ENCODE measurements at places on chromosomes 3 and 15. TPM values are rescaled to one million over a fixed set of nuclear protein-coding genes. Genes with fewer than 3 reads are reported as not detected.

DNA sequence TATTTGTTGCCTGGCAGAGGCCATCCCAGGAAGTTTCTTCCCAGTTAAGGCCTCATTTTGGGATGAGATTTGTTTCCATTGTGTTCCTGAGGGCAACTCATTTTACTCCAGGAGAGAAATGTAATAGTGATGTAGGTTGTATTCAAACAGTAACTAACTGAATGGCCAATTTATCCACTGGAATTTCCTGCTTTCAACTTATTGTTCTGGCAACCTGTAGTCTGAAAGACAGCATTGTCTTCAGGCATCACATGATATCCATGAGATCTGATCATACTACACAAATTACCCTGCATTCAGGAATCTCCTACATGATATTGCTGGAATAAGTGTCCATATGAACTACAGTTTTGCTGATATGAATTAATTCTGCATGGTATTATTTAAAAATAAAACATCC lies 79.5 kb upstream of the FGF7 start:
- no peak for DNase-seq

GRCh38 chr3:127539366-127540060 lies 51.0 kb downstream of the TPRA1 start:
- DNase-seq = no peak

DNA sequence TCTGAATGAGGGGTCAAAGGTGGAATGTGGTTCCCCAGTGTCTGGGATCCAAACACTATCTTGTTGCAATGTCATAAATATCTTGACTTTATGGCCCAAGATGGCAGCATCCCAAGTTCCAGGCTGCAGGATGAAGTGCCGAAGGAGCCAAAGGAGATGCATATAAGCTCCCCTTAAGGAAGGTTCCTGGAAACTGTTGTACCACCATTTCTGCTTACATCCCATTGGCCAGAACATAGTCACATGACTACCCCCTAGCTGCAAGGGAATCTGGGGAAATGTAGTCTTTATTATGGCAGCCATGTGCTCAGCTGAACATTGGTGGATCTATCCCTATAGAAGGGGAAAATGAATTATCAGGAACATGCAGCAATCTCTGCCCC lies 54.3 kb downstream of the BDH1 start:
- no peak for DNase-seq

The SLC24A5 gene
- polyA plus RNA-seq = not detected

DNA sequence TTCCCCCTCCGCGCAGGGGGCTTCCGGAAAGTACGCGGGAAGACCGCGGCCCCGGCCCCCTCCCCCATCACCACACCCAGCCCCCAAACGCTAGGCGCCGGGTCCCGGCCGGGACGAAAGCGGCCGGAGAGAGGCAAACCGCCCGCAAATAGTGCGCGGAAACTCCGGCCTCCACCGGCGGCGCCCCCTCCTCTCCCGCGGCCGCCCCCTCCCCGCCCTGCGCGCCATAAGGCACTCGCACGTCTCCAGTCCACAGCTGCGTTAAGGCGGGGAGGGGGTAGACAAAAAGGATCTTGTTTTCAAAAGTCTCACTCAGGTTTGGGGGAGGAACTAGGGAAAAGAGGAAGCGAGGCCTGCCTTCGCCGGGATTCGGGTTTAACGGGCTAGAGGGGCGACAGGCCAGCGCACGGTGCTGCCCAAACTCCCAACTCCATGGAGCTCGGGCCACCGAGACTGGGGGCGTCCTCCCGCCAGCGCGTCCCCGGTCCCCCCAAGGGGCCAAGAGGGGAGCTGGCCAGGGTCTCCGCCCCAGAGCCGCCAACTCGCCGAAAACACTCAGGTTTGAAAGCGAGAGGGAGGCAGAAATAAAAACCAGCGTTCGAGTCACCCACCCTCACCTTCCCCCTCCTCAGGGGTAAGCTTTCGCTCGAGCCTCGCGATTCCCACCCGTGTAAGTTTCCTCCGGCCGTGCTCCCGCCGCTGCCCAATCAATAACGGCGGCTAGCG lies 1.8 kb downstream of the ANP32A start:
- no peak for DNase-seq

GRCh38 chr3:71393093-71393492 lies 190.4 kb downstream of the FOXP1 start:
- no peak for DNase-seq

DNA sequence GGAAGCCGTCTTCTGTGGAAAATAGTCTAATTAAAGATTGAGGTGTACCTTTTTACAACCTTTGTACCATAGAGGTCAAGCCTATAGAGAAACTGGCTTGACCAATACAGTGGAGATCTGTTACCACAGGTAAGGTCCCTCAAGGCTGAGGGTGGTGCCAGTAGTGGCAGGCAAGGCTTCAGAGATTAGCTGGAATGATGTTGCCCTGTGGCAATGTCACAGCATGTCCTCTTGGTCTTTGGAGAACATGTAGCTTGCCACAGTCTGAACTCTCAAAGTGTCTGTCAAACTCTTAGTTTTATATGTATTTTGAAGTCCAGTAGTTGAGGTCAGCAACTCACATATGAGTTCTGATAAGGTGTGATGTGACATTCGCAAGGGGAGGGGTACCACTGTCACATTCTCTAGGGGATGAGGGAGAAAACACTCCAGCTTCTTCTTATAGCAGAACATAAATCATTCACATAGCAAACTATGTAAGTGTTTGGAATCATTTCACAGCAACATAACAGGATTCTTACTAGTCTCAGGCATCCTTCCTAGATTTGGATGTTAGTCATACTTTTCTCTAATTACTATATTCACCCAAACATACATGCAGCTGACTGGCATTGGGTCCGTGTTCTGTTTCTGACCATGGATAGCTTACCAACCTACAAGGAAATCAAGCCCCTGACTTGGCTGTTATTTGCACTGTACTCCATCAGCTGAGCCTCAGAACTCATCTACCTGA lies 173.6 kb downstream of the UBE2E2 start:
- no peak for DNase-seq

GRCh38 chr3:102478160-102478559 lies 43.3 kb downstream of the ZPLD1 start:
- no peak for DNase-seq

The SAMMSON gene
- polyA plus RNA-seq = not detected

The CFAP20DC gene
- polyA plus RNA-seq = 3.5 TPM

- DNase-seq = no peak
These were observed 2.8 kb upstream of the NRROS start for GRCh38 chr3:196636369-196637349.

The PLCL2 gene
- 0.77 TPM for polyA plus RNA-seq

Data from AG04450 (cell line).